ENCODE measurements at places on chromosomes 3 and 15.
A peak's percentile ranks its signal among the peaks of the same experiment; 100 is the strongest.

- DNase-seq, result peak; percentile 80
Observed at GRCh38 chr3:186099178-186099577, 9.7 kb downstream of the ETV5 start.

GRCh38 chr3:124837065-124837464 is 50.1 kb downstream of the ITGB5 start:
- DNase-seq, result no peak

GRCh38 chr3:128889139-128889894 is 9.9 kb downstream of the ACAD9 start:
- DNase-seq, result no peak

GRCh38 chr3:100108464-100109079 is 5.7 kb downstream of the FILIP1L start:
- DNase-seq, result no peak

DNA sequence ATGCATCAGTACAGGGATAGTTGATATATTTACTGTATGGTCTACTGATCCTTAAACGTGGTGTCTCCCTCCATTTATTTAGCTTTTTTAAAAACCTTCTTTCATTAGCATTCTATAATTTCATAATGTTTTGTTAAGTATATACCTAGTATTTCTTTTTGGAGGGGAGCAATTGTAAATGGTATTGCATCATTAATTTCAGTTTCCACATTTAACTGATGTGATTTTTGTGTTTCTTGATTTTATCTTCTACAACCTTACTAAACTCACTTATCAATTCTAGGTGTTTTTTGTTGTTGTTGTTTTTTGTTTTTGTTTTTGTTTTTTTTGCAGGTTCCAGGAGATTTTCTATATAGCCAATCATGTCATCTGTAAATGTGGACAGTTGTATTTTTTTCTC is 18.4 kb downstream of the GOLGA6L1 start:
- DNase-seq, result no peak

DNA sequence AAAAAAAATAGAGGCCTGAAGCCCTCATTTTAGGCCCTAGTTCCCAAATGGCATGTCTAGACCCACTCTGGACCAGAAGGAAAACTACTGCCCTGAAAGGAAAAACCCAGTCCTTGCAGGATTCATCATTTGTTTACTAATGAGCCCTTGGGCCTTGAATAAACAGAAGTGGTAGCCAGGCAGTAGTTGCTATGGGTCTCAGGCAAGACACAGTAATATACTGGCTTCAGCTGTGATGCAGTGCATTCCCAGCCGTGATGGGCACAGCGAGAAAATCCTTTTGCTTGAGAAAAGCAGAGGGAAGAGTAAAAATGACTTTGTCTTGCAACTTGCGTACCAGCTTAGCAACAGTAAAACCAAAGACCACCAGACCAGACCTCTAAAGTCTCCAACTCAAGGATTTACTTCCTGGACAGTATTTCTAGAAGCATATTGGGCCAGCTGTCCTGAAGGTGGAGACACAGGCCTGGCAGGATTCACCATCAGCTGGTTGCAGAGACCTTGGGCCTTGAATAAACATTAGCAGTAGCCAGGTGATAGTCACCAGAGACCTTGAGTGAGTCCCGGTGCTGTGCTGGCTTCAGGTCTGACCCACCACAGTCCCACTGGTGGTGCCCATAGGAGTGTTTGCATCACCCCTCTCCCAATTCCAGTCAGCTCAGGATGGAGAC is 208.3 kb upstream of the SLITRK3 start:
- DNase-seq, result no peak

- no peak for DNase-seq
Observed at GRCh38 chr3:62795978-62796657, 79.1 kb downstream of the CADPS start.

DNA sequence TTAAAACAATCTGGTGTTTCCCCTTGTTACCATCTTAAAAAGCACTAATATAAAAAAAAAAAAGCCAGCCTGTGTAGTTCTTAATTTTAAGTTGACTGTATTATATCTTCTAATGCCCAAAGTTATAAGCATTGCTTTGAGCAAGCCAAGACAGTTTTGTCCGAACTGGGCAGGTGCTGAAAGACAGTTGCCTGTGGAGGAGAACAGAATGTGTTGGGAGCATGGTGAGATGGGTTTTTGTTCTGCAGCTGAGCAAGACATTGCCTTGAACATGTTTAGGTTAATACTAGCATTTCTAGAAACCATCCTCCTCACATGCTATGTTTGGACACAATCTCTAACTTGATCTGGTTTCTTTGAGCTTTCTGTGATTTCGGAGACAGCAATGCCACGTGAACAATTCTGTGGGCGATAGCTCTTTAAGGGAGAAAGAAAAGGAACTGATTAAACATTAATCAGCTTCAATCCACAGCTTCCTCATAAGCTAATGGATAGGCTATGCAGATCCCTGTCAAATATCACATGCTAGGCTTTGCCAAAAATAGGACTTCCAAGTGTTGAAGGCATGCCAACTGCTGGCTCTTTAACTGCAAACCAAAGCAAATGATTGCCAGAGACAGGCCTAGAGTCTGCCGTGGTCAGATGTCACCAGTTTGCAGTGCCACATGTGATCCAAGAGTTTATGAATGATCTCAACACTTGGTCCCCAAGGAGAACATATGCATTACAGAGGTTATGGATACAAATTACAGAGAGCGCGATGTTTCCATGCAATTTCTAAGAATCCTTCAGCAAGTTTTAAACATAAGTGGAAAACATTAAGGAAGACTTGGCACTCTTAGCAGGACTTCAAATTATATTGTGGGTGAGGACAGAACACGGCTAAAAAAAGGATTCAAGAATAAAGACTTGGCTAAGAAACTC is 428.1 kb downstream of the ROBO2 start:
- peak; percentile 54 for DNase-seq

DNA sequence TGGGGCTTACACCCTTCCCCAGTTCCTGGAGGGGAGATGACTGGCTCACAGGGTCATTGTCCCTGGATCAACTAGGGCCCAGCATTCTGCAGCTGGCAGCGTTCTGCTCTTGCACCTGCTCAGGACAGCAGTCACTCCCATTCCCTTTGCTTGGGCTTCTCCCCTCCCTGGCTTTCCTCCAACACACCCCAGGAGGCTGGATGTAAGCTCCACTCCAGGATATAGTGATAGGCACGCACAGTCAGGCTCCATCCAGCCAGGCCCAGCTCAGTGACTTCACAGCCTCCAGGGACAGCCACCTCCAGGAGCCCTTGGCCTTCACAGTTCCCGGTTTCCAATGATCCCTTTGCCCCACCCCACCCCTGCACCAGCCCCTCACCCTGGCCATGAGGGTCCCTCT is 1.9 kb downstream of the SPTBN5 start:
- peak; percentile 76 for DNase-seq

DNA sequence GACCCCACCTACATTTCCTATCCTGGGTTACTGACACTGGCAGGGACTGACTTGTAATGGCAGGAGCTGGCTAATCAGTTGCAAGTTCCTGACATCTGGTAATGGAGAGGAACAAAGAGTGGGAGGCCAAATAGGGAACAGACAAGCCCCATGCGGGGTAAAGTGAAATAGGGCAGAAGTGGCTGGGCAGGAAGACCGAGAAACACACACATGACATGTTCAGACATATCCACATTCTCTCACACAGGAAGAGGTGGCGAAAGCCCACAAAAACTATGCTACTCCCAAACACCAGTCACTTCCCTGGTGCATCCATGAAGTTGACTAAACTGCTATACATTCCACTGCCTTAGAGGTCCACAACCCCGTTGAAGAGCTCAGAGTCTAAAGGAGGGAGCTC is 394.1 kb upstream of the TBL1XR1 start:
- DNase-seq, result no peak

DNA sequence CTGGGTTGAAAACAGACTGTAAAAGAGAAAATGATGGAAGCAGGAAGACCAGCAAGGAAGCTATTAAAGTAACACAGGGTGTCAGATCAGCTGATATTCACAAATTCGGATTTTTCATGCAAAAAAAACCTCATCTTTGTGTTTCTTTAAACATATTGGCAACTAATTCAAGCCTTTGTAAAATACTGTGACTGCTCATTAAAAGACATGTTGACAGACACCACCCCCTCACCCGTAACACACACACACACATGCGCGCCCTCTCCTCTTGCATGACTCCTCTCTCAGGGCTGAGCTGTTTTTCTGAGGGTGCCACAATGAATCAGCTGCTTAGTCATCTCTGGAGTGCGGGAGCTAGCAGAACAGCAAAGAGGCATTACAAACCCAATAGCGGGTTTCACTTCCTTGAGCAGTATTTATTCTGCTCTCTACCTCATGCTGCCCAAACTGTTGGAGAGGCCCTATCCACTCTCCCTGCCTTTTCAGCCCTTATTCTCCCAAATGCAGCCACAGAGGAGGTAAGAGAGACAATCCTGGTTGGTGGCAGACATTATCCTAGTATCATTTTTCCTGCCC is 35.8 kb upstream of the CCDC80 start:
- DNase-seq, result peak; percentile 15

GRCh38 chr3:128319107-128319506 is 147.6 kb downstream of the DNAJB8 start:
- peak; percentile 65 for DNase-seq

GRCh38 chr3:120429921-120430361 is 20.9 kb downstream of the FSTL1 start:
- no peak for DNase-seq

GRCh38 chr3:122578069-122578740 is 755 bp downstream of the PARP15 start:
- DNase-seq, result no peak

DNA sequence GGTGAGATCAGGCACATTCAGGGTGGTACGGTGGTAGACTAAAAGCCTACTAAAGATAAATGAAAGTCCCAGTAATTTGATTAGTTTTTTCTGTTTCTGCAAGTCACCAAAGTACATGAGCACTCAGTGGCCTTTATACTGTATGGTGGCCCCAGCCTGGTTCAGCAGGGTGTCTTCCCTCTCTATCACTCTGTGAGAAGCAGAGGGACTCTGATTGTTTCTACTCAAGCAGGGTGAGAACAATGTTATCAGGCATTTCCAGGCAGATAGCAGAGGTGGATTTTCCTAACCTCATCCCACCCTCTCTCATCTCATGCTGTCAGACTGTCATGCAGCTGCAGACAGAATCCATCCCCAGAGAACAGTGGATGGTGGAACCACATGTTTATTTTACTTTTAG is 71.5 kb upstream of the BFSP2 start:
- DNase-seq, result peak; percentile 66

- DNase-seq, result no peak
Observed at GRCh38 chr3:42262525-42262924, 3.5 kb downstream of the CCK start.

- DNase-seq, result no peak
Observed at GRCh38 chr3:178512647-178513046, 23.6 kb upstream of the KCNMB2 start.

- DNase-seq, result no peak
Observed at GRCh38 chr3:73449774-73450173, 175.0 kb downstream of the PDZRN3 start.

- peak; percentile 52 for DNase-seq
Observed at GRCh38 chr3:14148041-14148985, 23.5 kb downstream of the TMEM43 start.

DNA sequence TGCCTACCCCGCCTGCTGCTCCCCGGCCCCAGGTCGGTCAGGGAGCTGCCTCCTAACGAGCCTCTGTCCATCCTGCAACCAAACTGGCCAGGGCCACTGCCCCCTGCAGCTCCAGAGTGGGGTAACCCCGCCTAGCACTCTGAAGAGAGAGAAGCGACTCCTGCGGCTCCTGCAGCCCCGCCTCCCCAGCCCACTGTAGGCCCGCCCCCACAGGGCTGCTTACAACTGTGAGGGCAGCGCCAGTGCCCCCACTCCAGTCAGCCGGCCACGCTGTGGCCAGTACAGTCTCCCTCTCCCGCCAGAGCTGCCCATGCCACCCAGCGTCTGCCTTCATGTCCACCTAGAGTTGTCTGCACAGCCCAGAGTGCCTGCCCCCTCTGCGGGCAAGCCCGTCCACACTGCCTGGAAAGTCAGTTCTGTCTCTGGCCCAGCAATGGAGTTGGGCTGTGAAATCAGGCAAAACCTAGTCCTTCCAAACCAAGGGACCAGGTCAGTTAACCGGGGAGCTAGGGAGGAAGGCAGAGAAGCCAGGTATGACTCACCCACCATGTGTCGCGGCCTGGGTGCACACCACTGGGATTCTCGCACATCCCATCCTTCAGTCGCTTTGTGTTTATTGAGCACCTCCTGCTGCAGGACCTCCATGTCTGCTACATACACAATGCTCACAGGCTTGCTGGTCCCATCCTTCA is 2.4 kb downstream of the UCN2 start:
- DNase-seq, result peak; percentile 41

GRCh38 chr15:61524086-61524485 is 295.0 kb upstream of the RORA start:
- no peak for DNase-seq

- DNase-seq, result no peak
Observed at GRCh38 chr15:82043796-82044372, 1.9 kb downstream of the MEX3B start.

GRCh38 chr15:31219221-31219620 is 107.4 kb upstream of the KLF13 start:
- DNase-seq, result no peak

- peak; percentile 36 for DNase-seq
Observed at GRCh38 chr3:156174229-156174847, 54.0 kb downstream of the KCNAB1 start.

DNA sequence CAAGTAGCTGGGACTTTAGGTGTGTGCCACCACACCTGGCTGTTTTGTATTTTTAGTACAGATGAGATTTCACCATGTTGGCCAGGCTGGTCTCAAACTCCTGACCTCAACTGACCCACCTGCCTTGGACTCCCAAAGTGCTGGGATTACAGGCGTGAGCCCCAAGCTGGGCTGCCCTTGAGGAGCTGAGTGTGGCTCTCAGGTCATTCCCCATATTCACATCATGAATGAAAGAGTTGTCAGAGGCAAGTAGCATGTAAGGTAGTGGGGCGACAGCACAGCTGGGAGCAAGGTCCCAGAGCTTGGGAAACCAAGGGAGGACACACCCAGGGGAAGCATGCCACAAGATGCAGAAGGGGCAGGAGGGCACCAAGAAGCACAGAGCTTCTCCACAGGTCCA is 4.9 kb downstream of the CCDC71 start:
- no peak for DNase-seq

- DNase-seq, result no peak
Observed at GRCh38 chr15:71316911-71317310, 201.6 kb downstream of the THSD4 start.

DNA sequence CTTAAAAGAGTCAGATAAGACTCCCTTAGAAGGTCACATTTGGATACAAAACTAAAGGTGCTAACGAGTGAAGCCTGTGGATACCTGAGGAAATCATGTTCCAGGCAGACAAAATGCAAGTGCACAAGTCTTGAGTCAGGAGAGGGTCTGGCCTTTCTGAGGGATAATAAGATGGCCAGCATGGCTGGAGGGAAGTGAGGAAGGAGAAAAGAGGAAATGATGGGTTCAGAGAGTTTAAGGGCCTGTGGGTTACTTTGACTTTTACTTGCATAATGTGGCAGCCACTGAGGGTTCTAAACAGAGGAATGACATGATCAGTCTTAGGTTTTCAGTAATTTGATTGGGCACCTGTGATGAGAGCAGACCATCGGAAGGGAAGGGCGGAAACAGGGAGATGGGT is 3.5 kb upstream of the ROPN1B start:
- DNase-seq, result no peak
